ENCODE measurements at places on chromosomes 7 and 10. TPM values are rescaled to one million over a fixed set of nuclear protein-coding genes. Genes with fewer than 3 reads are reported as not detected.

Gene CLRN3
- total RNA-seq, result not detected

Gene PPP2R2D
- total RNA-seq, result 29.6 TPM

Gene OR2A1
- 0.07 TPM for total RNA-seq

Gene TSPAN12
- total RNA-seq, result 5.2 TPM

Gene C10orf95
- total RNA-seq, result not detected

Gene GPNMB
- 214 TPM for total RNA-seq

Gene PRLHR
- not detected for total RNA-seq

Gene MYOZ1
- 0.20 TPM for total RNA-seq

Gene PIK3CG
- 0.03 TPM for total RNA-seq

Gene TRIM50
- not detected for total RNA-seq

Gene LFNG
- 19.7 TPM for total RNA-seq

Gene MYL10
- not detected for total RNA-seq

Gene IRF5
- 0.13 TPM for total RNA-seq

Gene BRI3
- total RNA-seq, result 180 TPM

Gene TMEM184A
- total RNA-seq, result 0.03 TPM

Gene AUTS2
- 4.9 TPM for total RNA-seq

Gene NME8
- total RNA-seq, result not detected

Gene NRP1
- 335 TPM for total RNA-seq

Gene TMEM236
- 0.07 TPM for total RNA-seq

Gene IFIT2
- 9.5 TPM for total RNA-seq

Gene KCP
- total RNA-seq, result 0.69 TPM

Gene TLX1
- not detected for total RNA-seq

Gene ANLN
- total RNA-seq, result 11.5 TPM

Gene ITGB8
- 95.7 TPM for total RNA-seq

Gene HOXA13
- not detected for total RNA-seq

Gene UPP1
- total RNA-seq, result 13.2 TPM

Gene AS3MT
- 5.0 TPM for total RNA-seq

Gene PRR15
- total RNA-seq, result 0.39 TPM

Gene PPP1R3A
- total RNA-seq, result not detected

Gene TAS2R4
- total RNA-seq, result 1.9 TPM

Gene CH25H
- total RNA-seq, result 0.20 TPM

Gene UBE2D4
- 14.6 TPM for total RNA-seq

Gene SFTPA1
- not detected for total RNA-seq

Gene KAZALD1
- 26.8 TPM for total RNA-seq

Gene CACUL1
- 30.0 TPM for total RNA-seq

Gene STN1
- total RNA-seq, result 28.6 TPM

Gene CLIP2
- 80.5 TPM for total RNA-seq

Gene SPDYE17
- not detected for total RNA-seq

Gene KMT2E
- total RNA-seq, result 100.0 TPM

Gene FRMPD2
- total RNA-seq, result 0.20 TPM

Gene CFAP43
- 0.52 TPM for total RNA-seq

Gene CD36
- 1,000 TPM for total RNA-seq

Gene EPHB6
- total RNA-seq, result 18.4 TPM

Gene LOXL4
- 138 TPM for total RNA-seq

Gene ASB10
- not detected for total RNA-seq

Gene CALML5
- total RNA-seq, result not detected

Gene ADIRF
- total RNA-seq, result 116 TPM

Gene SPDYE11
- total RNA-seq, result not detected

Gene NEUROG3
- not detected for total RNA-seq

Gene NAMPT
- total RNA-seq, result 252 TPM

Gene UNCX
- not detected for total RNA-seq

Gene ASZ1
- total RNA-seq, result not detected

Gene PRKAR2B
- 1.1 TPM for total RNA-seq

Gene ZNF425
- total RNA-seq, result 2.5 TPM

Gene NUTM2E
- total RNA-seq, result not detected
